ENCODE measurements at places on chromosomes 1 and 21.

DNA sequence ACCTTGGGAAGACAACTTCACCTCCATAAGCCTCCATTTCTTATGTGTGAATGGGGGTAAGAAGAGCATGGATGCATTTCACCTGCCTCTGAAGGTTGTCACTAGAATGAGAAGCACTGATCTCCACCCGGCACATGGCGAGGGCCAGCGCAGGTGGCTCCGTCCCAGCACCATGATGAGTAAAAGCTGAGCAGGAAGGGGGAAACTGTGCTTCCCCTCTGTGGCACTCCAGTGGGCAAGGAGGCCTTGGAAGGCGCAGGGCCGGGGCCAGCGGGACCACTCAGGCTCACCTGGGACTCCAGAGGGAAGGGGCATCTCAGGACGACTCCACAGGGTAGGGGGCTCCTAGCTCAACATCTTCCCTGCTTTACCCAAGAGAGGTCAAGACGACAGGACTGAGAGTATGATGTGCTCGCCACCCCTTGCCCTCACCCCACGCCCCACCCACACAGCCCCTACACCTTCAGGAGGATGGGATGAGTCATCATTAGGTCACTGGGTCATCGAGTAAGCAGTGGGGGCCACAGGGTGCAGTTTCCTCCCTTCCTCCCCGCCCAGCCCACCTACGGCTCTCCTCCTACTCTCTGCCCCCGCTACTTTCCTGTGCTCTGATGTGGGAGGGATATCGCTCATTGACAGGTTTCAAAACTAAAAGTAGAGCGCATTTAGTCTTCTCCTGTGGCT lies 112.1 kb downstream of the HIVEP3 start:
- DNase-seq = no peak

DNA sequence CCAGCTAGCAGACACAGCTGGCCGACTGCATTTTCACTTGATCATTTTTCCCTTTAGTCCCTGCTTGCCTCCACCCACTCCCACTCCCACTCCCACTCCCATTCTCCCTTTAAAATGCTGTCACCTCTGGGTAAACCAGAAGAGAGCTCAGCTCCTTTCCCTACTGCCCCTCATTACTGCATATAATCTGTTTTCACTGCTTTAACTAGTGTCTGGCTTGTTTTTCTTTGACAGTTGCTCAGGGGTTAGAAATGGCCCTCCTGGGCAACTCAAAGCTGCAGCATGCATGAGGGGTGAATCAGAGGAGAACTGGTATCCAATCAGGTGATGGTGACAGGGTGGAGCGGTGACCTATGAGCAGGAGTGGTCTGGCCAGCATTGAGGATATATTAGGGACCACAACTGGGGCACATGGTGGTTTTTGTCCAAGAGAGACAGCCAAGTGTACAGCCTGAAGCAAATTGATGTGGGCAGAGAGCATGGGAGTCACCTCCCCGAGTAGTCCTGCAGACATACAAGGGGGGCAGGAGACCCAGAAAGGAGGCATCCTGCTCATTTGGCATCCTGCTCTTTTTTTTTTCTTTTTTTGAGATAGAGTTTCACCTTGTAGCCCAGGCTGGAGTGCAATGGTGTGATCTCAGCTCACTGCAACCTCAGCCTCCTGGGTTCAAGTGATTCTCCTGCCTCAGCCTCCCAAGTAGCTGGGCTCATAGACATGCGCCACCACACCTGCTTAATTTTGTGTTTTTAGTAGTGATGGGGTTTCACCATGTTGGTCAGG lies 42.6 kb upstream of the SRSF10 start:
- no peak for DNase-seq

DNA sequence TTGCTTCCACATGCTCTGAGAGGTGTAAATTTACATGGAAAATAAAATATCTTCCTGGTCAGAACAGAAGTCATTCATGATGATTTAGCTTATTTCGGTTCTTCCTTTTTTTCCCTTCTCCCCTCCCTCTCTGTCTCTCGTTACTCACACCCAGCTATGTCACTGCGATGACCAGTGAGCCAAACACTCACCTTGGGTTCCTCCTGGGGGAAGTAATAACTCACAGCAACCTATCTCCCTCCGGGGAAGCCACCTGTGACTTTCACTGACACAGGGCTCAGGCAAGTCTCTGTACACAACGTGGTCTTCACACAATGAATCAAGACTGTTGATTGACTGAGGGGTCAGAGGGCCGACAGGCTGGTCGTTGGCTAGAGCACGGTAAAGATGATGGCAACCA lies 135.3 kb upstream of the VANGL1 start:
- no peak for DNase-seq

- no peak for DNase-seq
Observed at GRCh38 chr1:113057006-113057405, 16.0 kb upstream of the LRIG2 start.

GRCh38 chr1:149927056-149927562 lies 494 bp downstream of the SF3B4 start:
- no peak for DNase-seq

- DNase-seq = no peak
Observed at GRCh38 chr1:102315096-102315495, 318.4 kb upstream of the OLFM3 start.

DNA sequence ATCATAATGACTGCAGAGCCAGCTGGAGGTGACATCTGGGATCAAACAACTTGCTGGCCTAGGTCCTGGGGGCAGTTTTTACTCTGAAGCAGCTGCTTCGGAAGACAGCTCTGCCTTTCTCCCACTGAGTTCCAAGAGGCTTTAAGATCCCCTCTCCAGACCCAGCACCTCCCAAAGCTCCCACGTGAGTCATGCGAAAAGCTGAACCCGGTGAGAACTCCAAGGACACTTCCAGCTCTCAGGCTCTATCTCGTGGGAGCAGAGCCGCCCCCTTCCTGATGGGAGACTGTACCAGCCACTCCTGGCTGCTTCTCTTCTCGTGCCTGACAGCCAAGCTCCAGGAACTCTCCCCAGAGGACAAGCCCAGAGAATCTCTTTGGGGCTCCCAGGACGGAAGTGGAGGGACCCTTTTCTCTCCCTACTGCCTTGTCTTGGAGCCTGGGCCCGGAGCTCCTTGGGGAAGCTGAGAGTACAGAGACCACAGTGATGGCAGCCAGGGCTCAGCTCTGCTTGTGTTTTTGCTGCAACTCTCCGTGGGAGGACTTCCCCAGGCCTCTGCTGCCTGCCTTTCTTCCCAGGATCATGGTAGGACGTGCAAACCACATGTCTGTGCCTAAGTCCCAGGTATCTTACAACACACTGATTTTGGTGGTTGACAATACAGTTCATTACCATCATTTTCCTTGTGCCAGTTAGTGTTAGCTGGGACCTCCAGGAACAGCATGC lies 40.6 kb downstream of the STUM start:
- DNase-seq = no peak

DNA sequence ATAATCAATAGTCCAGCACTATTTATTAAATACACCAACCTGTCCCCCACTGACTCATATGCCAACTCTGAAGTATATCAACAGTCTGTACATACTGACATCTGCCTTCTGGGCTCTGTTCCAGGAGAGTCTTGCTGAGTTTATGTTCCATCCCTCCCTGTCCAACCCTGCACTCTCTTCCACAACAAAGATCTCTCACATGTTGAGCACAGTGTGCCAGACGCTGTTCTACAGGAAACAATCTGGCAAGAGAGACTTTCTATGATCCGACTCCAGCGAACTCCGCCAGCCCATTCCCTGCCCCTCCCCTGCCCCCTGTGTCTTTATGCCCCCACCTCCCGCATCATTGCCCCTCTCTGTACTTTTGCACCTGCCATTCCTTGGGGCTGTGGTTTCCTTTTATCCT lies 3.4 kb downstream of the LACTBL1 start:
- DNase-seq = no peak

DNA sequence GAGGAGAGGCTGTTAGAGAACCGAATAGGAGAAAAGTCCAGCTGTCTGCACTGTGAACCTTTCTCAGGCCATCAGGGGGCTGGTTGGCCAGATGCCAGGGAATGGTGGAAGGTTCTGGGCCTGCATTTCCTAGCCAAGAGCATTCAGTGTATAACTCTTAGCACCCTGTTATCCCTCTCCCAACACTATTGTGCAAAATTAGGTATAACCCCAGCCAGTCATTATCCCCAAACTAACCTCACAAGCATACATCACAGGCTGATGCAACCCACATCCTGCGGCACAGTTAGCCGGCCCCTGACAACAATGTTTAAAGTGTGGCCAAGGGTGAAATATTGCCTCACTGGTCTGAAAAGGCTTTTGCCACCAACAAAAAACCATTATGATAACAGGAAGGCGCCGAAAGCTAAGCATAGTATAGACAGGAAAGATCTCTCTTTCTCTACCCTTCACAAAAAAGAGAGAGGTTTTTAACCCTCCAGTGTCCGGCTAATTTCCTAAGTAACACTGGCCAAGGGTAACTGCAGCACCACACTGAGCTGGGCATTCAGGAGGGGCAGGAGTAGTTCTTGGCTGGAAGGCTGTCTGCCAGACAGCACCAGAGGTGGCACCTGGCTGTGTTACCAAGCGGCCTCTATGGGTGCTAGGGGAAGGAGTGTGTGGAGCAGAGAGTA lies 77.3 kb upstream of the BCAR3 start:
- no peak for DNase-seq

DNA sequence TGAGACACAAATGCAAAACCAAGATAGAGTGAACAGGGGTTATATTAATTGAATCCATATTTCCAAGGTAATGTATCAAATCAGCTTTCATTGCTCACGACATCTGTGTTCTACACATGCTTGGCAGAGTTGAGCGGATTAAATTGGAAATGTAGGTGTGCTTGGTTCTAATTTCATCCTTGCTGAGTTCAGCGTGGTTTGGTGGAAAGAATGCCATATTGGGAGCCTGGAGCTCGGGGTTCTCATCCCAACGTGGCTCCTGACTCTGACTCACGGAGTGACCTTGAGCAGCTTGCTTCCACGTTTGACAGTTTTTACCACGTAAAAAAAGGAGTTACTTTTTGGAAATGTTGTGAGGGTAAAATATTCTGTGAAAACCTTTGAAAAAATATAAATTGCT lies 92.0 kb downstream of the MTR start:
- DNase-seq = no peak

GRCh38 chr1:160131803-160132565 lies 16.4 kb downstream of the ATP1A2 start:
- no peak for DNase-seq

- DNase-seq = no peak
Observed at GRCh38 chr1:52919051-52919722, 2.4 kb downstream of the ECHDC2 start.

- DNase-seq = no peak
Observed at GRCh38 chr1:6582370-6582769, 2.6 kb downstream of the ZBTB48 start.

DNA sequence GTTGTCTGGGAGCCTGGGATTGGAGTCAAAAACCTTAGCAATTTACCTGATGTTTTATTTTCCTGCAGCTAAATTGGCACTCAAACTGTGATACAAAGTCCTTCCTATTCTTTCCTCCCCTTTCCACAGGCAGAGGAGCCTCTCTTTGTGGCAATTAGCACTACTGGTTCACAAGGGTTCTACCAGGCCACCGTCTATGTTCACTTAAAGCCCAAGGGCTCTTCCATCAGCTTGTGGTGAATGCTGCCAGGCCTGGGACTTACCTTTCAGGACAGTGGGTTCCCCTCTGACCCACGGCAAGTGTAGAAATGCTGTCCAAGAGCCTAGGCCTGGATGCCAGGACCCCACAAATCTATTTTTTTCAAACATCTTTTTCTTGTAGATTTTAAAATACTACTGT lies 251.9 kb upstream of the B3GALT2 start:
- DNase-seq = no peak

- no peak for DNase-seq
Observed at GRCh38 chr1:246051909-246052518, 455.1 kb downstream of the SMYD3 start.

GRCh38 chr1:26016953-26017545 lies 4.5 kb upstream of the EXTL1 start:
- no peak for DNase-seq

- DNase-seq = peak; percentile 41
Observed at GRCh38 chr1:207470927-207471326, 16.8 kb downstream of the CR2 start.

GRCh38 chr1:100757946-100758345 lies 38.4 kb downstream of the VCAM1 start:
- no peak for DNase-seq

- DNase-seq = no peak
Observed at GRCh38 chr1:56052041-56052440, 527.3 kb downstream of the PLPP3 start.

GRCh38 chr21:29351691-29352090 lies 53.0 kb downstream of the BACH1 start:
- DNase-seq = no peak

- DNase-seq = no peak
Observed at GRCh38 chr21:38072489-38072888, 156.2 kb upstream of the KCNJ6 start.

DNA sequence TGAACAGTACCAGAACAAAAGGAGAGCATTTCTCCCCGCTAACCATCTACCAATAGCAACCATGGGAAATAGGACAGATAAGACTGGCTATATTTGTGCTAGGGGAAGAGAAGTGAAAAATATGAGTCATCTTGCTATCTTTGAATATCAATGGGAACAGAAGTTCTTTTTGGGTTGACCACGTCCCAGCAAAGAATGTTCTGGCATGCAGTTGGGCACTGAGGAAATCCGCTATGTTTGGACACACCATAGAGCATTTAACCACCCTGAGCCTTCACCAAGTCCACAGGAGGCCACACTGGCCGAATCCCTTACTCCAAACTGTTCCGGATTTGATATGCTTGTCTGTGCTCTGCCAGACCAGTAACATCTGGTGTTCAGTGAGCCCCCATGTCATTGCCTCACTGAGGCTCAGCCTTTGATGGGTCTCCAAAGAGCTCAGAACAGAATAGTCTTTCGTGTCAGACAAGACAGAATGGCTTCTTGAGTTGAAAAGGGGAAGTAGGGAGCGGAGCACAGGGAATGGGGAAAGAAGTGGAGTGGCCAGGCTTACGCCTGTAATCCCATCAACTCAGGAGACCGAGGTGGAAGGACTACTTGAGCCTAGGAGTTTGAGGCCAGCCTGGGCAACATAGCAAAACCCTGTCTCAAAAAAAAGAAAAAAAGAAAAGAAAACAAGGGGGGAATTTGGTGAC lies 81.4 kb downstream of the SMYD2 start:
- no peak for DNase-seq

DNA sequence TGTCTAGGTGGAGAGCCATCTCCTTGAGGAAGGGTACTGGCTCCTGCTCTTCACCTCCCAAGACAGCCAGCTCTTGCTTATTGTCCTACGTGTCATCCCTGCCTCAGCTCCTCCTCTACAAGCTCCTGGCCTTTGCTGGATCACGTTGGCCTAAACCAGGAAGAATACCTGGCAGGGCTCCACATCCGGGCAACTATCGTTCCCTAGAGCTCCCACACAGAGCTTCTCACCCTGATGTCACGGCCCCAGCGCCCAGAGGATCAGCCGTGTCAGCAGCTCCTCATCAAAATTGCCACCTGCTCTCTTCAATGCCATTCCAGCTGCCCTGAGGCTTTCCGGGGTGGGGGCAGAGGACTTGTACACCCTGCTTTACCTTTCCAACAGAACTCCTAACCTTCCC lies 1.9 kb upstream of the TPM3 start:
- no peak for DNase-seq
